CD8-positive, alpha-beta memory T cell (primary cell): ENCODE measurements at places on chromosomes 13 and 19. TPM values are rescaled to one million over a fixed set of nuclear protein-coding genes. Genes with fewer than 3 reads are reported as not detected.

DNA sequence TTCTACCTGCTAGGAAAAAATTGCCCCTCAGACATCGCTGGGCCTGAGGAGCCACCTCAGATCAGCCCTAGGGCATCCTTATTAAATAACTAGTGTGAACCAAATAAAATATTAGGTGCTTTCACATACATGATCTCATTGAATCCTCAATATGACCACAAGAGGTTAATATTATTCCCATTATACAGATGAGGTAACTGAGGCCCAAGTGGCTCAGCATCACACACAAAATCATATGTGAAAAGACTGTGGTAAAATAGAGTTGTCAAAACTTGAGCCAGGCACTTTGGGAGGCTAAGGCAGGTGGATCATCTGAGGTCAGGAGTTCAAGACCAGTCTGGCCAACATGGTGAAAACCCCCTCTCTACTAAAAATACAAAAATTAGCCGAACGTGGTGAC is 2.9 kb upstream of the DMKN start:
- no peak for DNase-seq

- DNase-seq, result no peak
These were observed 41.8 kb downstream of the MBD3L2B start for GRCh38 chr19:6979399-6979798.

- peak; percentile 96 for DNase-seq
These were observed 424 bp downstream of the FIZ1 start for GRCh38 chr19:55598719-55599467.

DNA sequence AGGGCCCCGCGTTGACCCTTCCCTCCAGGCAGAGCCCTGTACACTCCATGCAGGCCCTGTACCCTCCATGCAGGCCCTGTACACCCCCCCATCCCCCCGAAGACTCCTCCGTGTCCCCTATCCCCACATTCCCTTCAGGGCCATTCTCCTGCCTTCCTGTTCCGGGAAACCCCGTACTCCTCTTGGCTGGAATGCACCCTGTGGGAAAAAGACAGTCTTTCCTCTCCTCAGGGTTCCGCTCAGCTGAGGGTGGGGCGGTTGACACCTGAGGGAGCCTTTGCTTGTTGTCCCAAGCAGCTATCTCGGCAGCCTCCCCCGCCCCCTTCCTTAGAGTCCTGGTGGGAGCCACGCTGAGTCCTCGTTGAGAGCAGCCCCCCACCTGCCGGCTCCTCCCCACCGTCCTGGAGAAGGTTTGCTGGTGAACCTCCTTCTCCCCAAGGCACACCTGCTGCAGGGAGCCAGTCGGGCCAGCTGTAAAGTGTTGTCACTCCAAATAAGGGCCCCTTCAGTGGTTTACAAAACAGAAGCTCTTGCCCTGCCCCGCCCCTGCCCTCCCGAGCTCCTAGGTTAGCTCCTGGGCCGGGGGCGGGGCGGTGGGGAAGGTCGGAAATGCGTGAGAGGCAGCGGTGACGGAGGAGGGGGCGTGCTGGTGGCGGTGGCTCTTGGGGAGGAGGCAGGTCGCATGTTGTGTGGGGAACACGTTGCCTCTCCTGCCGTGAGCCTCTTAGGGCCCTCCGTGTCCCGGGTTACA is 1.5 kb downstream of the GNA11 start:
- DNase-seq, result peak; percentile 82

GRCh38 chr13:37918116-37918714 is 48.6 kb upstream of the TRPC4 start:
- no peak for DNase-seq

DNA sequence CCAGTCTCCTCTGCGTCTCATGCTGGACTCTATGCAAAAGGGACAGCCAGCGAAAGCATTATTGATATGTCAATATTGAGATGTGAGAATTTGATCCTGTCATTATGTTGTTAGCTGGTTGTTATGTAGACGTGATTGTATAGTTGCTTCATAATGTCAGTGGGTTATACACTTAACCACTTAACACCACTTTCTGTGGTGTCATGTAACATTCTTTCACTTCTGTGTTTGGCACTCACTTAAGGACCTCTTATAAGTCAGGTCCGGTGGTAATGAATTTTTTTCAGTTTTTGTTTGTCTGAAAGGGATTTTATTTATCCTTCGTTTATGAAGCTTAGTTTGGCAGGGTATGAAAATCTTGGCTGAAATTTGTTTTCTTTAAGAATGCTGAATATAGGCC is 7.1 kb upstream of the SIGLEC7 start:
- no peak for DNase-seq

- no peak for DNase-seq
These were observed 936.9 kb downstream of the EFNB2 start for GRCh38 chr13:105598529-105598928.

DNA sequence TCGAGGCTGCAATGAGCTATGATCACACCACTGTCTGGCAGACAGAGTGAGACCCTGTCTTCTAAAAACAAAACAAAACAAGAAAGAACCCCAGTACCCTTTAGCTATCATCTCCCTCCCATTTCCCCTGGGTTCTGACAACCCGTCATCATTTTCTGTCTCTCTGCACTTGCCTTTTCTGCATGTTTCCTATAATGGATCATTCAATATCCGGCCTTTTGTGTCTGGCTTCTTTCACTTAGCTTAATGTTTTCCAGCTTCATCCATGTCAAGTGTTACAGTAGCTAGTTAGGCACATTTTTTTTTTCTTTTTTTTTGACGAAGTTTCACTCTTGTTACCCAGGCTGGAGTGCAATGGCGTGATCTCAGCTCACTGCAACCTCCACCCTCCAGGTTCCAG is 16.5 kb downstream of the AP2S1 start:
- no peak for DNase-seq

DNA sequence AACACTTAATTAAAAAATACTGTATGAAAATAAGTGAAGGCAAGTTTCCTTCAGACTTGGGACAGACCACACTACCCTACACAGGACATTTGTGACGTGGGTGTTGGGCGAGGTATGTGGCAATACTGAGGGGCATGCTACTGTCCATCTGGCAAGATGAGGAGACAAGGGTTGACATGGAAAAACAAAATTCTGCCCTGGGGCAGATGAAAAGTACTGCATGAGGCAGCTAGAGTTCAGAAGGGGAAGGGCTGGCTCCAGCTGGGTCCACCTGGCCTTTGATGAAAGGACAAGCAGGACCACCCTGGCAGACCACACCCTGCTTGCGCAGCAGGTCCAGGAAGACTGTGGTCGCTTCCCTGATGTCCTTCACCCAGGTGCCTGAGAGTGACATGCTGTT is 43.2 kb downstream of the LATS2 start:
- no peak for DNase-seq

DNA sequence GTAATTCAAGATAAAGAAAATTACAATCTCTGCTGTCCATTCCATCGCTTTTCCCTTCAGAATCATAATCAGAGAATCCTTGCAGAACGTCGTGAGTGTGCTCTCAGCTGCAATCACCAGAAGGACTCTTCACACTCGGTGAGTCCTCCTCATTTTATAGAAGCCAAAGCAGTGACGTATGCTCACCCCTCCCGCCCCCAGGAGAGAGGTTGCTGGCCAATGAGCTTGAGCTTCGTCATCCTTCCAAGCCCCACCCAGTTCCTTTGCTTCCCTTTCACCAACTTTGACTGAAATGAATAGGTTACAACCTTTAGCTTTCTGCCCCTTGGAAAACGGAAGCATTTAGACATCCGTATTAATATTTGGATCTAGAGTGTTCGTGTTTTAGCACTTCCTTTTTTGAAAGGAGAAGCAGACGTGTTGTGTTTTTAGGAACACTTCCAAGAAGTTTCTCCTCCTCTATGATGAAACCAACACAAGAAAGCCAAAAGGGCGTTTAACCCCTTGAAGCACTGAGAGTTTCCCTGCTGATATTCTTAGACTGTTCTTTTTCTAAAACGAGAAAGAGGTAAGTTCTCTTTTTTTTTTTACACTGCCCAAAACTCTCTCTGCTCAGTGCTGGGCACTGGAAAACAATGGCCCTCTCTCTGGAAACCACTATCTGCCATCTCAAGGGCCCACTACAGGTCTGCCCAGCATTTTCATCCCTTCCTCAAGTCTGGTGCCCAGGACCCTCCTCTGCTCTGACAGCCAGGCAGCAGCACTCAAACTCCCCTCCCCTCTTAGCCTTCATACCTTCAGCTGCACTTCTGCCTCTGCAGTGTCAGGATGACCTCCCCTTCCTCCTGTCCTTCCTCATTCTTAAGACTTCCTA is 44.3 kb upstream of the CEACAM21 start:
- DNase-seq, result peak; percentile 92

GRCh38 chr13:38264363-38265131 is 85.1 kb upstream of the UFM1 start:
- no peak for DNase-seq

DNA sequence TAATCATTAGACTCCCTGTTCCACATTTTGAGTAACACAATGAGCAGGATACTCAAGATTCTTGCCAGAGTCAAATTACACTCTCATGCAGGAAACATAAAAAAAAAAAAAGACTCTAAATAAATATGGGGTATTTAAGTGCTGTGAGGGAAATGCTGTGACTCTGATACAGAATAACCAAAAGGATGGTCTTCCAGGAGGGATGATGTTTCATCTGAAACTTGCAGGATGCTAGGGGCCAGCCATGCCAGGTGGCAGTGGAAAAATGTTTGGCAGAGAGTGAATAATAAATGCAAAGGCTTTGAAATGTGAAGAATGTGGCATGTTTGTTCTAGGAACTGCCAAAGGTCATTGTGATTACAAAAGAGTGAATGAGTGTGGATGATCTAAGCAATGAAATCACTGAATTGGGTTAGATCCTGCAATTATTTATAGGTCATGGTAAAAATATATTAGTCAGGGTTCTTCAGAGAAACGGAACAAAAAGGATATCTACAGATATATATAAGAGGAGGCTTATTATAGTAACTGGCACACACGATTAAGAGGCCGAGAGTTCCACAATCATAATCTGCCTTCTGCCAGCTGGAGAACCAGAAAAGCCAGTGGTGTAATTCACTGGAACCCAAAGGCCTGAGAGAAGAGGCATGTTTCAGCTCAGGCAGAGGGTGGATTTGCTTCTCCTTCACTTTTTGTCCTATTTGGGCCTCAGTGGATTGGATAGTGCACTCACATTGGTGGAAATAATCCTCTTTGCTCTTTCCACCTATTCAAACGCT is 1832.8 kb upstream of the MIR17HG start:
- DNase-seq, result no peak

DNA sequence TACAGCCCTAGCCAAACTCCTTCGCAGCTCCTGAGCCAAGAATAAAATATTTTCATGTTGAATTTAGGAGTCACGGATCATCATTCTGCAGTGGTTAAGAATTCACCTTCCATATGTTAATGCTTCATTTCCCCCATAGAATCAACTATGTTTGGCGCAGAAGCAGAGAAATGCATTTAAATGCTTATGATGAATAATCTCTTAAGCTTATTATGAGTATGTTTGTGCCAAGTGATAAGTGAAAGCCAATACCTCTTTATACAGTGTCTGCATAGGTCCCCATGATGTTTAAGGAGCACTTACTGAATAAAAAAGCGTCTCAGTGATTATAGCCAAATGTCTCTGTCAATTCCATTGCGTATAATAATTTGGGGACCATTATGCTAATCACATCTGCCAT is 32.7 kb upstream of the POMP start:
- DNase-seq, result no peak

DNA sequence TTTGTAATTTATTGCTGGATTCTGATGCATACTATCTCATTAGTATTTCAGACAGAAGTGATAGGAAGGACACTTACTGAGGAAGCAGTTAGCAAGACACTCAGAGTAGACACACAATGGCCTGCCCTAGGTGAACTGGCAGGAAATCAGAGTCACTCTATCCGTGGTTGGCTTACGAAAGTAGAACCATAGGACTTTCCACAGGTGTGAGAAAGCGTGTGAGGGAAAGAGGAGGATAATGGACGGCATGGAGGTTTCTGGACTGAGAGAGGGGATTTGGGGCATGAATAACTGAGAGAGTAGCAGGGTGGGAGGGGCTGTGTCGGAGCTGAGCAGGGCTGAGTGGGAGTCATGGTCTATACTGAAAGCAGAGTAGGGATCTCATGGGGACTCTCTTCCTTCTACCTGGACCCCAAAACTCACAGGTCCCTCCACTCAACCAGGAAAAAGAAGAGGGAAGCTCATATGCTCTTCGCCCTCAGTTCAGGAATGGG is 18.7 kb upstream of the EID2 start:
- DNase-seq, result peak; percentile 7

DNA sequence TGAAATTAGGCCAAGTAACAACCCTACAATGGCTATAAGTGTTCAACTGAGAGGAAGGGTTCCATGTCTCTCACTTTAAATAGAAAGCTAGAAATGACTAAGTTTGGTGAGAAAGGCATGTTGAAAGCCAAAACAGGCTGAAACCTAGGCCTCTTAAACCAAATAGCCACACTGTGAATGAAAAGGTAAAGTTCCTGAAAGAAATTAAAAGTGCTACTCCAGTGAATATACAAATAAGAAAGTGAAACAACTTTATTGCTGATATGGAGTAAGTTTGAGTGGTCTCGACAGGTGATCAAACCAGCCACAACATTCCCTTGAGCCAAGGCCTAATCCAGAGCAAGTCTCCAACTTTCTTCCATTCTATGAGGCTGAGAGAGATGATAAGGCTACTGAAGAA is 209.6 kb downstream of the KLF12 start:
- DNase-seq, result no peak

DNA sequence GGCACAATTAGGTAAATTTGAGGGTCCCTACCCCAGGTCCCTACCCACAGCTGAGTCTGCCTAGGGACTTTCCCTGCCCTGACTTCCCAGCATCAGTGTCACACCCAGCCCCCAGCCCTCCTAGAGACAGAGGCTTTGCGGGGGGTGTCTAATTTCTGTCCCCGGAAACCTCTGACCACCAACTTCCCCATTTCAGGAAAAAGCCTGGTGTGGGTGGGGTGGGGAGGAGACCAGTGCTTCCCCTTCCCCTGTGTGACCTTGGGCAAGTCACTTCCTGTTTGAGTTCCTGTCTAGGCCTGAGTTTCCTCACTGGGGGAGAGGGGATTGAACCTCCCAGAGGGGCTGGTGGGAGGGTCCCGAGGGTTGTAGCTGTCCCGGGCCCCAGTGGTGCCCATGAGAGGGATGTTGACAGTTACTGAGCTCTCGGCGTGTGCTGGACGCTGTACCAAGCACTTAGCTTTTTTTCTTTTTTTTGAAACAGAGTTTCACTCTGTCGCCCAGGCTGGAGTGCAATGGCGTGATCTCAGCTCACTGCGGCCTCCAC is 7.9 kb downstream of the VASP start:
- peak; percentile 47 for DNase-seq

GRCh38 chr19:4474514-4475022 is 2.5 kb downstream of the HDGFL2 start:
- DNase-seq, result no peak

The ARID3A gene
- 12.8 TPM for total RNA-seq

The CYP2A7 gene
- total RNA-seq, result not detected

The ZNF587B gene
- 24.8 TPM for total RNA-seq

The ZNF568 gene
- 8.7 TPM for total RNA-seq

The PEAK3 gene
- not detected for total RNA-seq

The ONECUT3 gene
- total RNA-seq, result not detected

The CD70 gene
- total RNA-seq, result 70.0 TPM

The ERICH6B gene
- total RNA-seq, result not detected

The CHST8 gene
- not detected for total RNA-seq

The FUT1 gene
- total RNA-seq, result 0.09 TPM
